ENCODE measurements at places on chromosomes 11 and 22. TPM values are rescaled to one million over a fixed set of nuclear protein-coding genes. Genes with fewer than 3 reads are reported as not detected.

Gene C11orf91
- 0.39 TPM for total RNA-seq

Gene POU2AF2
- not detected for total RNA-seq

Gene MYOD1
- not detected for total RNA-seq

Gene UPK3A
- total RNA-seq = not detected

Gene ABCC8
- total RNA-seq = not detected

Gene CRYBB1
- total RNA-seq = not detected

Gene MEI1
- 0.53 TPM for total RNA-seq

Gene FRMD8
- 28.1 TPM for total RNA-seq

DNA sequence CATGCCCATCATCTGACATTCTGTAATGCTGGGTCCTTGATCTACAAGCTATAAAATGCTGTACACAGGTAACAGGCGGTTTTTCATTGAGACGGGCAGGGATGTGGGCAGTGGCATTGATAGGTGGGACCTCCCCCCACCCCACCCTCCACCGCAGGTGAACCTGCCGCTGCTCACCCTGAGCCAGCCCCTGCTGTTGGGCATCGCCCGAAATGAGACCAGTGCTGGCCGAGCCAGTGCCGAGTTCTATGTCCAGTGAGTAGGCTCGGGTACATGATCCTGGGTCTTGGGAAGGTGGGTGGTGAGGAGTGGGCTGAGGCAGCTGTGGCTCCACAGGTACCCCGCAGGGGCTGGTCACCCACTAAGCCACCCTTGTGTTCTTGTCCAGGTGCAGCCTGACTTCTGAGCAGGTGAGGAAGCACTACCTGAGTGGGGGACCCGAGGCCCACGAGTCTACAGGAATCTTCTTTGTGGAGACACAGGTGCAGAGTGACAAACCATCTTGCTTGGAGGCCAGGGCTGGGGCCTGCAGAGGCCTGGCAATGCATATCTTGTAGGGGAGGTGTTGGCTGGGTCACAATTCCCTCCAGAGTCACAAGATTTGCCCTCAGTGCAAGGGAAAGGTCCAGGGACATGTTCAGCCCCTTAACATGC, 1.1 kb upstream of the DNAJC4 start:
- H3K27me3 ChIP-seq = no peaks in the 10 kb centered on the region
- peak overlapping the region; percentile 86 for H3K4me3 ChIP-seq
- peaks cover 35% of the 10 kb centered on the region for H3K4me1 ChIP-seq
- H3K27ac ChIP-seq = no peak overlapping the region

DNA sequence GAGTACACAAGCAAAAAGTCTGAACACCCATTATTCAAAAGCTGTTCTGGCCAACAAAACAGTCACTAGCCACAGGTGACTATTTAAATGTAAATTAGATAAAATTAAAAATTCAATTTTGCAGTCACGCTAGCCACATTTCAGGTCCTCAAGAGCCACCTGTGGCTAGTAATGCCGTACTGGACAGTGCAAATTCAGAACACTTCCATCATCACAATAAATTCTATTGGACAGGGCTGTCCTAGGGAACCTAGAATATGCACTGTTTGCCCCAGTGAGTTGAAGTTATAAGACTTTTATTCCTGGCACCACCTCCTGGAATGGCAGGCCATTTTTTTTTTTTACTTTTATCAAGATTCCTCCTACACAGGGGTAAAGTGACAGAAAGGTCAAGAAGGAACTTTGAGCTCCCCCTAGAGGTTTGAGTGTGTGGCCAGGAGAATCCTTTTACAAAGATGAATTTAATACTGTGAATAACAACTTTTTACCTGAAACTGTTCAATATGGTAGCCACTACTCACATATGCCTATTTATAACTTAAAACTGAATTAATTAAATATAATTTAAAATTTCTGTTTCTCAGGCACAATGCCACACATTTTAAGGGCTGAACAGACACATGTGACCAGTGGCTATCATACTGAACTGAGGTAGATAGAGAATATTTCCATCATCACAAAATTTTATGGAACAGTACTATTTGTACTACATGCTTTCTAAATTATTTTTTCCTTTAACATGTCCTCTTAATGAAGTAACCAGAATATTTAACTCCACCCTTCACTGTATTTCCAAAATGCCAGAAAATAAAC, 6.5 kb downstream of the MSANTD2 start:
- peaks cover 46% of the 10 kb centered on the region for H3K4me1 ChIP-seq
- peak; percentile 44 for DNase-seq
- H3K27me3 ChIP-seq = no peaks in the 10 kb centered on the region
- H3K36me3 ChIP-seq = no peaks in the 10 kb centered on the region
- no peak overlapping the region for H3K4me3 ChIP-seq

DNA sequence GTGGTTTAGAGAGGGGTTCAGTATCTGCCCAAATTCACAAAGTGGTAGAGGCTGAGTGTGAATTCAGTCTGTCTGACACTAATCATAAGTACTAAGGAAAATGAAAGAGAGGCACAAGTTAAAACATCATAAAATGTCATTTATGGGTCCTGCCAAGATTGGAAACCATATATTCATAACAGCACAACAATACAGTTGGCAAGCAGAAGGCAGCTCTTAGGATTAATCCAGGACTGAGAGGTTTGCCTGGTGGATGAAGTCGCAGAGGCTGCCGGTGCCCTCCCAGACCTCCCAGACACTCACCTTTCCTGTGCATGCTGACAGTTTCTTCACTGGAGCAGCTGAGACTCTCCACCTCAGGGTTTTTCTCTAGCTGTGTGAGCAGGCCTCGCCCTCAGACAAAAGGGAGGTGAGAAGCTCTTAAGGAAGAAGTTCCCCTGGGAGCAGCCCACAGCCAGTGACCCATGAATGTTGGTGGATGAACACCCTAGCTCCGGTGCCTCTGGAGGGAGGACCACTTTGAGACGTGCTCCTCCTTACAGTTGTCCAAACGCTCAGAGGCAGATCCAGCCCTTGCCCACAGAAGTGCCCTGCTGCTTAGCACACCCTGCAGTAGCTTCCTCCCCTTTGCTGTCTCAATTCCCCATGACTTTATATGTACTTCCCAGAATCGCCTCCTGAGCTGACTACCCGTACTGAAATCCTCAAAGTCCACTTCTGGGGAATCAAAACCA, 43.7 kb downstream of the MAML2 start:
- peak overlapping the region; percentile 8 for H3K27ac ChIP-seq
- no peak for DNase-seq
- no peaks in the 10 kb centered on the region for H3K27me3 ChIP-seq
- no peak overlapping the region for H3K4me3 ChIP-seq

- no peaks in the 10 kb centered on the region for H3K36me3 ChIP-seq
- no peak for DNase-seq
- no peaks in the 10 kb centered on the region for H3K4me1 ChIP-seq
- H3K27me3 ChIP-seq = peaks cover 41% of the 10 kb centered on the region
These were observed 11.0 kb downstream of the MPZL3 start for GRCh38 chr11:118240999-118241763.

- H3K4me1 ChIP-seq = peaks cover 95% of the 10 kb centered on the region
- peaks cover 88% of the 10 kb centered on the region for H3K36me3 ChIP-seq
- peaks cover 82% of the 10 kb centered on the region for H3K27me3 ChIP-seq
- H3K4me3 ChIP-seq = peak overlapping the region; percentile 83
These were observed 52.8 kb downstream of the MYH9 start for GRCh38 chr22:36334821-36335603.

- no peaks in the 10 kb centered on the region for H3K36me3 ChIP-seq
- H3K27me3 ChIP-seq = peaks cover 26% of the 10 kb centered on the region
- no peak for DNase-seq
- H3K27ac ChIP-seq = no peak overlapping the region
- no peak overlapping the region for H3K4me3 ChIP-seq
- peaks cover 10% of the 10 kb centered on the region for H3K4me1 ChIP-seq
These were observed 21.3 kb upstream of the SHISAL1 start for GRCh38 chr22:44333847-44334635.

- no peak for DNase-seq
- H3K27me3 ChIP-seq = peaks cover 2% of the 10 kb centered on the region
- H3K4me3 ChIP-seq = no peak overlapping the region
These were observed 15.7 kb upstream of the KCTD14 start for GRCh38 chr11:78038697-78039313.

DNA sequence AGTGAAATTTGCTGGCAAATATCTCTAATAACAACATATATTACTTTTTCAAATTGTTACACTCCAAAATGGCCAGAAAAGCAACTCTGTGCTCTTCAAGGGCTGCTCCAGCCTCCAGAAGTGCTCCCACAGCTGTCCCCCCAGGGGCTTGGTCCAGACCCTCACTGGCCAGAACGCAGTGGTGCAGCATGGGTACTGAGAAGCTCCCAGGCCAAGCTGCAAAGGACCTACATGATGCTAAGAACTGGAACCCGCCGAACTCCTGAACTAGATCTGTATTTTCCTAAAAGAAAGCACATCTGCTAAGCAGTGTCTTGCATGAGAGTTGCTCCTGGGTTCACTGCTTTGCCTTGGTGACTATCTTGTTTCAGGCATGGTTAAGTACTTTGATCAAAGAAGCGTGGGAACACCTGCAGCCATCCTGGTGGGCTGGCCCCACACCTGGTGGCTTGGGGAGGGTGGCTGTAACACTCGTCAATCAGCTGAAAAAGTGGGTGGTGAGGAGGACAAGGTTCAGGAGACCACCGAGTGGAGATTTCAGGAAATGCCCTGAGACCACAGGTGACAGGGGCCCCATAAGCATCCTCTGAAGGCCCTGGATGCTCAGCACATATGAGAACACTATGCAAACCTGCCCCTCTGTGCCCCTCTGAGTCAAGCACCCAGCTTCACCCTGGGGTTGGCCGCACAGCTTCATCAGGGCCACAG, 72.7 kb upstream of the PITPNB start:
- 0 out of 2 replicates have a peak, but pooled peaks cover 4% of the 10 kb centered on the region for H3K36me3 ChIP-seq
- DNase-seq = no peak
- no peak overlapping the region for H3K27ac ChIP-seq
- H3K4me3 ChIP-seq = no peak overlapping the region

- DNase-seq = peak; percentile 32
- H3K4me1 ChIP-seq = peaks cover 37% of the 10 kb centered on the region
- peak overlapping the region; percentile 88 for H3K4me3 ChIP-seq
These were observed 1.6 kb downstream of the APLP2 start for GRCh38 chr11:130071211-130071712.

DNA sequence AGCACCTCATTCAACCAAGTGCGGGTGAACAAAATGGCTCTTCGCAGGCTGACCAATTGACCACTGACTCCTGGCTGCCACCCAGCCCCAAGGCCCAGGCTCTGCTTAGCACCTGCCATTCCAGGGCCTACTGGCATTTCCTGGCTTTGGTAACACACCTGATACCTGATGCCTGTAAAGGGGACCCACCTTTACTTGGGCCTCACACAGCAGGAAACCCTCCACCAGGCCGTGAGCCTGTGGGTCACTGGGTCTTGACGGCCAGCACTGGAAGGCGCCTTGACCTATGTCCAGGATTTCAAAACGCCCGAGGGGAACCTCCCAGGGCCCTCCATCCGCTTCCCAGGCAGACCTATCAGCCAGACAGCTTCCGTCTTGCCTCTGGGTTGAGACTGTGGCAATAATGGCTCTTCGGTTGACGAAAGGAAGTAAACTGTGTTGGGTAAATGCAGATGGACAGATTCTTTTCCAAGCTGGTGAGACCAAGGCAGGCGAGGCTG, 16.8 kb upstream of the TMEM184B start:
- peak overlapping the region; percentile 49 for H3K27ac ChIP-seq
- H3K36me3 ChIP-seq = peaks cover 6% of the 10 kb centered on the region
- DNase-seq = no peak

DNA sequence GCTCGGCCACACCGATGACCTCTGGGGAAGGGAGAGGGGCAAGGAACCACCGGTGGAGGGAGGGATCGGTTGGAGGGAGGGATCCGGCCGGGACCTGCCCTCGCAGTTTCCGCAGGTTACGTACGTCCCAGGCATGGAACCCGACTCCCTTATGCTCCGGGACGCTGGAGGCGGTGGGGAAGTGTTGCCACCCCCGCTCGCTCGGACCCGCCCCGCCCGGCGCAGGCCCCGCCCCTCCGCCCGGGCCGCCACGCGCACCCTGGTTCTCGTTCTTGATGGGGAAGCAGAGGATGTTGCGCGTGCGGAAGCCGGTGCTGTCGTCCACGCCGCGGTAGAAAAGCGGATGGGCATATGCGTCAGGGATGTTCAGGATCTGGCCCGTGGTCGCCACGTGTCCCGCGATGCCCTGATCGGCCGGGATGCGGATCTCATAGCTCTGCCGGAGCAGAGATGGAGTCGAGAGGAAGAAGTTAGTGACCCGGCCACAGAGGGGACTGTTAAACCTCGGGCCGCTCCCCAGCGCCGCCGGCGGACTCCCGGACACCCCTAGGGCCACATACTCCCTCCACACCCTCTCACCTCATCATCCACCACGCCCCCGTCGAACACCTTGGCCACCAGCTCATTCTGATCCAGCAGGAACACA, 89.8 kb downstream of the PDE2A start:
- no peaks in the 10 kb centered on the region for H3K36me3 ChIP-seq
- H3K27me3 ChIP-seq = peaks cover 52% of the 10 kb centered on the region
- no peak overlapping the region for H3K27ac ChIP-seq
- no peak overlapping the region for H3K4me3 ChIP-seq

- H3K27ac ChIP-seq = peak overlapping the region; percentile 43
- peaks cover 5% of the 10 kb centered on the region for H3K36me3 ChIP-seq
- H3K4me1 ChIP-seq = peaks cover 19% of the 10 kb centered on the region
- DNase-seq = peak; percentile 35
- H3K27me3 ChIP-seq = peaks cover 3% of the 10 kb centered on the region
These were observed 19.8 kb upstream of the OOSP1 start for GRCh38 chr11:59918480-59918879.

GRCh38 chr11:45930031-45930794, 7.8 kb downstream of the LARGE2 start:
- peaks cover 16% of the 10 kb centered on the region for H3K27me3 ChIP-seq
- no peak overlapping the region for H3K4me3 ChIP-seq
- H3K27ac ChIP-seq = peak overlapping the region; percentile 40
- DNase-seq = no peak
- peaks cover 10% of the 10 kb centered on the region for H3K36me3 ChIP-seq

- H3K36me3 ChIP-seq = peaks cover 7% of the 10 kb centered on the region
- DNase-seq = no peak
- peaks cover 35% of the 10 kb centered on the region for H3K4me1 ChIP-seq
- no peak overlapping the region for H3K27ac ChIP-seq
- no peaks in the 10 kb centered on the region for H3K27me3 ChIP-seq
- no peak overlapping the region for H3K4me3 ChIP-seq
These were observed 6.0 kb upstream of the F2 start for GRCh38 chr11:46712874-46713576.

DNA sequence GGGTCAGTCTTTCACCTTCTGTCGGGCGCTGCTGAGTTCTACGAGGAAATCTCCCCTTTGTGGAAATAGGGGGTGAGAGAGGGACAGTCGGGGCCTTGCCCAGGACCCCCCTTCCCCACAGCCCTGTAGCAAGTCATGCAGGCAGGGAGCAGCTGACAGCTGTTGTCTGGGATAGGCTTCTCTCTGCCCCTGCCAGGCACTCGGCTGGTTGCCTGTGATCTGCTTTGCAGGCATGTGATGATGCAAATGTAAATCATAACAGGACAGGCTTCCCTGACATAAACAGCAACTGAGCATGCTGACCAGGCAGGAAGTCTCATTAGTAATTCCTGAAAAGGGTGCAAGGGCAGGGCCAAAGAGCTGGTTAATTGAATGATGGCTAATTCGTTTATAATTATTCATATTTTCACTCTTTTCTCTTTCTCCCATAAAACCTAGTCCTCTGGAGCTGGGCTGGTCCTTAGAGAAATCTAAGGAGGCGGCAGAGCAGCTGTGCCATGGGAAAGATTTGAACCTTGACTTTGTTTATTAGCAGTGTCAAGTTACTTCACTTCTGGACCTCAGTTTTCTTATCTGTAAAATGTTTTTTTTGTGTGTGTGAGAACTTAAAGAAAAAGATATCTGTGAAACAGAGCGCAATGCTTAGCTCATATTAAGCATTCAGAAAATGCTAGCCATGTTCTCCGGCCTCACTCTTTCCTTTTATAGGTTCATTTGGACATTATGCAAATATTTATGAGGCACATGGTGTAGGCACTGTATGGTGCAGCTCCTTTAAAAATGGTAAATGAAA, 129.7 kb downstream of the LDLRAD3 start:
- DNase-seq = peak; percentile 74
- peak overlapping the region; percentile 55 for H3K4me3 ChIP-seq
- peaks cover 41% of the 10 kb centered on the region for H3K4me1 ChIP-seq
- peaks cover 12% of the 10 kb centered on the region for H3K36me3 ChIP-seq

All from HFFc6 (cell line).